CD4-positive, CD25-positive, alpha-beta regulatory T cell (primary cell): ENCODE measurements at places on chromosomes 12 and 14.

DNA sequence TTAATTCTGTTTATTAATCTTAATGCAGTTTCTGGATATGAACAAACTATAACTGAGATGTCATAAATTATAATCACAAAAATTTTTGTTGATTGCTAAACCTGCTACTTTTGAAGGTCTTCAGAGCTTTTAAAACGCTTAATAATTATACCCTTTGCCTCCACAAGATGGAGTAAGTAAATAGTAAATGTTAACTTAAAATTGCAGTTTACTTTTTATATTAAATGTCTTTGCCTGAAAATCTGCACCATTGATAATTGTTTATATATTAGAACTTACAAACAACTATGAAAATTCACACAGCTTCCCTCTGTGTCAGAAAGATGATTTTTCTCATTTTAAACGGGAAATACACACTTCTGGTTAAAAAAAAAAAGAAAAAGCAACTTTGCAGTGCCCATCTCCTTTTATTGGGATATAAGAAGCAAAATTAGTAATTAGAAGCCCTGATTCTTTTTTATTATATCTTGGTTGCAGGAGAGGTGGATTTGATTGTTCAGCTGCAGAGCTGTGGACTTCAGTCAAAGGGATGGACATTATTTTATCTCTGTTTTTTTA is 35.6 kb downstream of the SCFD1 start:
- no peak for DNase-seq

- DNase-seq, result no peak
These were observed 134.6 kb downstream of the SLC25A21 start for GRCh38 chr14:37037636-37038387.

GRCh38 chr14:76267322-76268046 is 108.5 kb upstream of the ESRRB start:
- DNase-seq, result no peak

DNA sequence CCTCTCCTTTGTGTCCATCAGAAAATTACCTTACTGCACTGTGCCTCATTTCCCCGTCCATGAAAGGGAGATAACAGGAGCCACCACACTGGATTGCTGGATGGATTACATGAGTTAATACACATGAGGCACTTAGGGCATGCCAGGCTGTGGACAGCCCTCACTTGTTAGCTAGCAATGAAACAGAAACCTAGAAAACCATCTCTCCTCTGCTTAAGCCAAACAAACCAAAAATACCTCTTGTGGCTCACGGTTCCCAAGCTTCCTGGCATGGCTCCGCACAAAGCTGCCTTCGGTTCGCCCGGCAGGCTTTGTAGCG is 660 bp upstream of the HCFC2 start:
- no peak for DNase-seq

DNA sequence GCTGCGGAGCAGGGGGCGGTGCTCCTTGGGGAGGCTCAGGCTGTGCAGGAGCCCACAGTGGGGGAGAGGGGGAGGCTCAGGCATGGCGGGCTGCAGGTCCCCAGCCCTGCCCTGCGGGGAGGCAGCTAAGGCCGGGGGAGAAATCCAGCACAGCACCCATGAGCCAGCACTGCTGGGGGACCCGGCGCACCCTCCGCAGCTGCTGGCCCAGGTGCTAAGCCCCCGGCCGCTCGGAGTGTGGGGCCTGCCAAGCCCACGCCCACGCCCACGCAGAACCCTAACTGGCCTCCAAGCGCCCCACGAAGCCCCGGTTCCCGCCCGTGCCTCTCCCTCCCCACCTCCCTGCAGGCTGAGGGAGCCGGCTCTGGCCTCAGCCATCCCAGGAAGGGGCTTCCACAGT is 145.6 kb upstream of the SEL1L start:
- DNase-seq, result no peak
